ENCODE measurements at places on chromosomes 3 and 15.

GRCh38 chr3:49883998-49884397, 14.3 kb upstream of the CAMKV start:
- DNase-seq, result peak; percentile 38

DNA sequence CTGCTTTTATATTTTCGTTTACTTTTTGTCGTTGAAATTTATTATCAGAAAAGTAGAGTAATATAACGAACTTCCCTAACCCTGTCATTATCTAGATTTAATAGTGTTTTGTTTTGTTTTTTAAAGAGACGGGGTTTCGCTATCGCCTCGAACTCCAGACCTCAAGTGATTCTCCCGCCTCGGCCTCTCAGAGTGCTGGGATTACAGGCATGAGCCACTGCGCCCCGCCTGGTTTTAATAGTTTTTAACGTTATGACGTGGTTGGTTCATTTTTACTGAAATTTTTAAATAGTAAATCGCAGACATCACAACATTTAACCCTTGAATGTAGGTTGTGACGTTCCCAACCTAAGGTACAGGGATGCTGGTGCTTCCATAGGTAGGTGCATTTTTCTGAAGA, 1.0 kb downstream of the NGRN start:
- peak; percentile 39 for DNase-seq

- DNase-seq, result no peak
These were observed 1592.8 kb upstream of the GBE1 start for GRCh38 chr3:83354205-83354604.

- DNase-seq, result no peak
These were observed 8.5 kb downstream of the MYZAP start for GRCh38 chr15:57600197-57600596.

GRCh38 chr3:37952564-37952963, 38.0 kb upstream of the VILL start:
- DNase-seq, result peak; percentile 14

DNA sequence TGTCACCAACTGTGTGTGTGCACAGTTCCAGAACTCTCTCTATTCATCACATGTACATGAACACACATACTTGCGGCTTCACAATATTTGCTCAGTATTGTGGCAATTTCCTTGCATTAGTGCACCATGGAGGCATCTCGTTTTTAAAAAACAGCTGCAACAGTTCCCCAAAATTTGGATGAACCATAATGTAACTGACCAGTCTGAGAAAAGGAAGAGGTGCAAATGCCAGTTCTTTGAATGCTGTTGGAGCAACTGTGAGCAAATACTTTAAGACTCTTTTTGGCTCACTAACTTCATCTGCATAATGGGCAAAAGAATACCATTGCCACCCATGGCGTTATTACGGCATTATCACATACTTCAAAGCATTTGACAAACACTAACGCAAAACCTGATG, 38.3 kb upstream of the PSMD6 start:
- no peak for DNase-seq

All from EL (cell line).